Forelimb muscle (tissue), 1 donor: ENCODE measurements at places on chromosomes 3 and 15.

DNA sequence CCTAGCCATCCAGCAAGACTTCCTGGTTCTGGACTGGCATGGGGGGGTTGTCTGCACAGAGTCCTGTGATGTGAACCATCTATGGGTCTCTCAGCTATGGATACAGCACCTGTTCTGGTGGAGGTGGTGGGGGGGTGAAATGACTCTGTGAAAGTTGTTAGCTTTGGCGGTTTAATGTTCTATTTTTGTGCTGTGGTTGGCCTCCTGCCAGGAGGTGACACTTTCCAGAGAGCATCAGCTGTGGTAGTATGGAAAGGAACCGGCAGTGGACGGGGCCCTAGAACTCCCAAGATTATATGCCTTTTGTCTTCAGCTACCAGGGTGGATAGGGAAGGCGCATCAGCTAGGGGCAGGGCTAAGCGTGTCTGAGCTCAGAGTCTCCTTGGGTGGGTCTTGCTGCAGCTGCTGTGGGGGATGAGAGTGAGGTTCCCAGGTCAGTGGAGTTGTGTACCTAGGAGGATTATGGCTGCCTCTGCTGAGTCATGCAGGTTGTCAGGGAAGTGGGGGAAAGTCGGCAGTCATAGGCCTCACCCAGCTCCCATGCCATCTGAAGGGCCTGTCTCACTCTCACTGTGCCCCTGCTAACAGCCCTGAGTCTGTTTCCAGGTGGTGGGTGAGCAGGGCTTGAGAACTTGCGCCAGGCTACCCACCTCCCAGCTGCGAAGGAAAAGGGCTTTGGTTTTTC is 7.1 kb upstream of the LARS2 start:
- DNase-seq = no peak

- no peak for DNase-seq
Measured at GRCh38 chr3:179801856-179802255, 149.0 kb downstream of the USP13 start.

- no peak for DNase-seq
Measured at GRCh38 chr15:35533130-35534110, 12.5 kb downstream of the DPH6 start.

- no peak for DNase-seq
Measured at GRCh38 chr3:194069421-194070219, 66.3 kb upstream of the HES1 start.

- DNase-seq = peak; percentile 35
Measured at GRCh38 chr3:107598926-107599771, 76.4 kb downstream of the BBX start.

- no peak for DNase-seq
Measured at GRCh38 chr15:51160484-51160883, 65.8 kb upstream of the TNFAIP8L3 start.

- no peak for DNase-seq
Measured at GRCh38 chr3:5464649-5465048, 277.1 kb downstream of the EDEM1 start.

- no peak for DNase-seq
Measured at GRCh38 chr3:194756791-194757325, 71.2 kb downstream of the FAM43A start.

- no peak for DNase-seq
Measured at GRCh38 chr3:169634618-169635236, 28.8 kb downstream of the MECOM start.

GRCh38 chr3:106281221-106281620 is 412.4 kb upstream of the CBLB start:
- peak; percentile 80 for DNase-seq

DNA sequence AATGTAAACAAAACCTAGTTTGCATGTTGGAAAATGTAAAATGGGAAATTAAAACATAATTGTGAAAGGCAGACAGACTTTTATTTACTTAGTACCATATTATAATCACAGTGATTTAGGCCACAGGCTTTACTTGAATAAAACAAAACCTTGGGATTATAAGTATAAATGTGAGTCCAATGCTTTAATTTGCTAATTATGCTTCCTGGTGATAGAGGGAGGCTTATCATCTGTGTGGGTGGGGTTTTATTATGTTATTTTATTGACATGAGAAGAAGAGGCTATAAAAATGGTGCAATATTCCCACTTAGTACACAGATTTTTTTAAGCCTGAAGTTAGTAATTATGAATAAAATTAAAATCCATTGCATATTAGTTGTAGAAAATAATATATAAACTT is 248.3 kb upstream of the TBL1XR1 start:
- no peak for DNase-seq

DNA sequence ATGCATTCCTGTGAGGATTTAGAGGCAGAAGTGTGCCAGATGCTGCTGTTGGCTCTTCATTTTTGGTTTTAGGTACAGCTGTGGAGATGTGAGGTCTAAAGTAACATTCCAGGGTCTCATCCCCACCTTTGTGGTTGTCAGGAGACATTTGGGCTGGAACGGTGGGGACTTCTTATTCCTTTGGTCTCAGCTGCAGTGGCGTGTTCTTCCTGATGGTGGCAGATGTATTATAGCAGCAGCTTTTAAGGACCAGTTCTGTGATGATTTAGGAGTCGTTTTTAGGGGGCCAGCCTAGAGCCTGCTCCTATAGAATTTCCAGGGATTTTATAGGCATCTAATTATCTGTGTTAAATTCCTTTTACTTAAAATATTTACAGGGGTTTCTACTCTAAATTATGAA is 221.0 kb upstream of the EOMES start:
- DNase-seq = no peak

DNA sequence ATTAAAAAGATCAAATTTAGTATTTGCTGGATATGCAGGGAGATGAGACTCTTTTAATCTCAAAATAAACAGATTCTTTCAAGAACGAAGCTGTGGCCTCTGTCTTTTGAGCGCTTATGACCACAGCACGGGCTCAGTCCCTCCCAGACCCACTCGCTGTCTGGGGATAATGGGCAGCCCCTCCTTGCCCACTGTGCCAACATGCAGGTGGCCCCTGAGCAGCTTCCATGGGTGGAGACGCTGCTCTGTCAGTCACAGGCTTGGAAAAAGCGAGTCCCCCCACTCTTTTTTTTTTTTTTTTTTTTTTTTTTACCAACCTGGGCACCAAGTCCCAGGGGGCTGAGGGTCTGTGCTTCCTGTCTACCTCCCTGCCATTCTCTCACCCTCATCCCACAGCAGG is 150.9 kb downstream of the LRRK1 start:
- no peak for DNase-seq

GRCh38 chr15:42553554-42553953 is 4.9 kb downstream of the HAUS2 start:
- DNase-seq = no peak

- peak; percentile 75 for DNase-seq
Measured at GRCh38 chr3:64224826-64225610, at the start of gene PRICKLE2. Gene PRICKLE2 (minus strand): TSS chr3:64225466. CDS start chr3:64198927, 26,539 bp downstream.

GRCh38 chr3:129587566-129588210 is 18.8 kb downstream of the PLXND1 start:
- no peak for DNase-seq

DNA sequence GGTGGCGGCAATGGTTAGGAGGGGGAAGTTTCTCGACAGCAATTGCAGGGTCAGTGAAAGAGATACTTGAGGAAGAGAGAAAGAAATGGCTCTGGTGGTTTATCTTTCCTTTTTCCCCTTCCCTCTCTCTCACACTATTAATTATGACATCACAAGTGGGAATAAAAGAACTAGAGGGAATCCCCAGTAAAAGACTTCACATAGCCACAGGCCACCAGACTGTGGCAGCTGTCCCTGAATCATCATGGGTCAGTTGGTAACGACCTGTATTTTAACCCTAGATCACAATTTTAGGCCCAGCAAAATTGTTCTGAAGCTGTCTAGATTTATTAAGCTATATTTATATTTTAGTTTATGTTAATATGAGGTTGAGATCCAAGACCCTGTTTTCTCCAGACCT is 40.3 kb downstream of the MBNL1 start:
- DNase-seq = no peak

DNA sequence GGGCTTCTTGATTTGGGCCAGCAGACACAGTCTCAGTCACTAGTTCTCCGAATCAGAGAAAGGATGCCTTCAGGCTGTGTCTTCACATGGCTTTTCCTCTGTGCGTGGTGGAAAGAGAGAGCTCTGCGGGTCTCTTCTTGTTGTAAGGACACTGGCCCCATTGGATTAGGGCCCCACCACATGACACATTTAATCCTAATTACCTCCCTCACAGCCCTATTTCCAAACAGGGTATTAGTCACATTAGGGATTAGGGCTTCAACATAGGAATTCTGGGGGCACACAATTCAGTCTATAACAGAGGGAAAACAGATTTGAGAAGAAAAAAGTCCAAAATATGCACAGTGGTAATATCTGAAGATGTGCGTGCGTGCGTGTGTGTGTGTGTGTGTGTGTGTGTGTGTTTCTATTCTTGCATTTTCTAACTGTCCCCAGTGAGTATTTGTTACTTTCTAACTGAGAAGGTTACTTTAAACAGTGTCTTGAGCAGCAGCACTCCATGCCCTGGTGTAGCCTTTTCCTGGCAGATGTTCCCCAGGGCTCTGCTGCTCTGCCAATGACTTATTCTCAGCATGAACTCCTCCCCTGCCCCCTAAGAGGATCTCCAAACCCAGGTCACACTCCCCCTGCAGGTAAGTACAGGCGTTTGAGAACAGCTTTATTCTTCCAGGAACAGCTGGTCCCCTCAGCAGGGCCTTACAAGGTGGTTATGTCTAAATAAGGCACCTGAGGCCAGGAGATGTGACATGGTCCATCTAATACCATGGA is 72.9 kb downstream of the RPL39L start:
- no peak for DNase-seq

GRCh38 chr15:41284427-41285177 is 47.8 kb downstream of the OIP5 start:
- no peak for DNase-seq

DNA sequence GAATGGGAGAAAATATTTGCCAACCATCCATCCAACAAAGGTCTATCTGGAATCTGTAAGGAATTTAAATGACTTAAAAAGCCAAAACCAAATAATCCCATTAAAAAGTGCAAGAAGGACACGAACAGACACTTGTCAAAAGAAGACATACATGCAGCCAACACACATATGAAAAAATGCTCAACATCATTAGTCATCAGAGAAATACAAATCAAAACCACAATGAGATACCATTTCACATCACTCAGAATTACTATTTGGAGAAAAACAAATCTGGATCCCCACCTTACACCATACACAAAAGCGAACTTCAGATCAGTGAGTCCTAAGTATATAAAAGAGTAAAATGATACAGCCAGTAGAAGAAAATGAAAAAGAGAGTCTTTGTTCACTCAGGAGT is 58.6 kb upstream of the MNS1 start:
- DNase-seq = no peak

- no peak for DNase-seq
Measured at GRCh38 chr15:57345584-57345983, 30.7 kb upstream of the CGNL1 start.

GRCh38 chr3:11705049-11705448 is 61.3 kb upstream of the VGLL4 start:
- DNase-seq = no peak
